Fibroblast of skin of back (primary cell): ENCODE measurements at places on chromosomes 5 and 9.

- peak; percentile 88 for DNase-seq
Measured at GRCh38 chr9:28212979-28213378, 639.7 kb upstream of the C9orf72 start.

DNA sequence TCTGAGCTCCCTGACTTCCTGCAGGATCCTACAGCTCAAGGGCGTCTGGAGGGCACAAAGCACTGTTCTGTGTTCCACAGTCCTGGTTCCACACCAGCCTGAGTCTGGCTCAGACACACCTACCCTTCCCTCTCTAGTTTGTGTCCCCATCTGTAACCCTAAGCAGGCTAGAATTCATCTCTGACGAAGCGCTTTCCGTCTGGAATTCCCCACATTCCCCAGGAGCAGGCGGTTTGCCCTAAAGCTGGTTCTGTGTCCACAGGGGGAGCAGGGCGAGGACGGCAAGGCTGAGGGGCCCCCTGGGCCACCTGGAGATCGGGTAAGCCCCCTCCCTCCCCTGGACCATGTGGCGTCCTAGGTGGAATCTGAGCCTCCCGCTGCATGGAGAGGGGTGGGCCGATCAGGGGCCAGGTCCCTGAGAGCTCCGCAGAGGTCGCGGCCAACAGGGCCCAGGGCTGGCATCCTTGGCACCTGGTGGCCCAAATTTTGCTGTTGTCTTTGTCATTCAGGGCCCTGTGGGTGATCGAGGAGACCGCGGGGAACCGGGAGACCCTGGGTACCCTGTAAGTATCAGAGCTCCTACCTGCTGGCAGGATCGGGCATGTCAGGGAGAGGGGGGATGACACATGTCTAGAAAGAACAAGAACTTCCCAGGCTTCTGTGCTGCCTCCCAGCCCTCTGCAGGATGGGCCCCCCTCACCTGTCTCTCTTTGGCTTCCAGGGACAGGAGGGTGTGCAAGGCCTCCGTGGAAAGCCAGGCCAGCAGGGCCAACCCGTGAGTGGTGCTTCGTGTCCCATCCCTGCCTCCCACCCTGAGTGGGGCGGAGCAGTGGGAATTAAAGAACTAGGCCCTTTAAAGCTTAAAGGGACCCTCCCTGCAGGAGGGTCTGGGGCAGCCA is 34.5 kb upstream of the ORM1 start:
- DNase-seq, result peak; percentile 85

GRCh38 chr5:158384535-158385481 is 525.9 kb upstream of the CLINT1 start:
- peak; percentile 99 for DNase-seq

GRCh38 chr5:77881528-77881927 is 105.4 kb upstream of the TBCA start:
- no peak for DNase-seq

DNA sequence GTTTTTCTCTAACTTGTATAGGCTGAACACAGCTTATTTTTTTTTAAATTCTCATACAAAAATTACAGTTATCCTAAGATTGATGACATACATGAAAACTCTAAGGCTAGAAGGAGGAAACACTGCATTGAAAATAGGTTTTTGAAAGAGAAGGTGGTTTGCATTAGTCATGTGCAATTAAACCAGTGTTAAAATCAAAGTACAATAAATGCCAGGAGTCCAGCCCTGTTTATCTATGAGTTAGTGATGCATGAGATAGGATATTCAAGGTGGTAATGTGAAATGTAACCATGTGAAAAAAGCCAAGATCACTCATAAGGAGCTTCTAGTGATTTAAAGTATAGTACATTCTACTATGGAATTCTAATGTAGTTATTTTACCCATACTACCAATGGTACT is 444.9 kb upstream of the CYLC2 start:
- no peak for DNase-seq

DNA sequence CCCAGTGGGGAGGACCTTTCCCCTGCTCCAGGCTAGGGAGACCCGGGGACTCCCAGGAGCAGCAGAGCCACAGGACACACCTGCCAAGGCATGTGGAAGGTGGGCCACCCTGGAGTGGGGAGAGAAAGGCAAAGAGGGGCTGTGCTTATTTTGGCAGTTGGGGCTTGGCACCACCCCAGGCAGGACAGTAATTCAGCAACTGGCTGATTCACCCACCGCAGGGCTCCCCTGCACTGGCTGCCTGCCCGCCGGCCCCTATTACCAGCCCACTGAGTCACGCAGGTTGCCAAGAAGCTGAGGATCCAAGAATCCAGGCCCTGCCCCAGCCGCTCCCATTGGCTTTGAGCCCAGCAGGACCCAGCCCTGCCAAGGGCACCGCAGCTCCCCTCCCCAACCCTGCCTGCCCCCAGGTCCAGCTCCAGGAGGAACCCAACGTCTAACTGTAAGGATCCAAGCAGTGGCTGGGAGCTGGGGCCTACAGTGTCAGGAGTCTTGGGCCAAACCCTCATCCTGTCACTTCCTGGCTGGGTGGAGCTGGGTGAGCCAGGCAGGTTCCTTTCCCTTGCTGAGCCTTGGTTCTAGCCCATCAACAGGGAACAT is 14.2 kb upstream of the RALGDS start:
- peak; percentile 87 for DNase-seq

DNA sequence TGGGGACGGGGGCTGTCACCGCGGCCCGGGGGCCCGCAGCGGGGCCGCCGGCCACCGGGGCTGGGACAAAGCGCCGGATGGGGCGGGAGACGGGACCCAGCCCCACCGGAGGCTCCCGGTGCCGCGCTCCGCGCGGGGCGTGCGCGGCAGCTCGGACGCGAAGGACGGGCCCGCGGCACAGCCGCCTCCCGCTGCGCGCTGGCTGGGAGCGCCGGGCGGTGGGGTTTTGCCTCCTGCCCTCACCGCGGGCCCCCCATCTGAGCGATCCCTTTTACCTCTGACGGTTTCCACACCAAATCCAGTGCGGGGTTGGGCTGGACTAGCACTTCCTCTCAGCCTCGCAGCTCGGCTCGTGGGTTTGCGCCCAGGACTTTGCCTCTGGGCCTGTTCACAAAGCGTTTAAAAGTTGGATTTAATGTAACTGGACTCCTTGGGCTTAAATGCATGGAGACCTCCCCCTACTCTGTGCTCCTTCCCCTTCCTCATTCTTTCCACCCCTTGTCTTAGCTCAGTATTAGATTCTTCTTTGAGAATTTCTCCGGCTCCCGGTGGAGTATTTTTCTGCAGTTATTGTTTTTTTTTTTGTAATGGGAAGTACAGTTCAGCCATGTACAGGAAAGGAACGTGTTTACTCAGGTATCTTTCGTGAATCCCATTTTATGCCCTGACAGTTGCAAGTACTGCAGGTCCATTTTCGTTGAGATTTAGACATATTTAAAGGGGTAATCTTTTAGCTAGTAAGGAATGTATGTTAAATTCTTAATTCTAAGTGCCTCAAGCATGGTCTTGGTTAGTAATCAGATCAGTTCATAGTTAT is 691 bp downstream of the FCHO2 start:
- peak; percentile 67 for DNase-seq

GRCh38 chr9:37719526-37719925 is 34.1 kb upstream of the TRMT10B start:
- no peak for DNase-seq

DNA sequence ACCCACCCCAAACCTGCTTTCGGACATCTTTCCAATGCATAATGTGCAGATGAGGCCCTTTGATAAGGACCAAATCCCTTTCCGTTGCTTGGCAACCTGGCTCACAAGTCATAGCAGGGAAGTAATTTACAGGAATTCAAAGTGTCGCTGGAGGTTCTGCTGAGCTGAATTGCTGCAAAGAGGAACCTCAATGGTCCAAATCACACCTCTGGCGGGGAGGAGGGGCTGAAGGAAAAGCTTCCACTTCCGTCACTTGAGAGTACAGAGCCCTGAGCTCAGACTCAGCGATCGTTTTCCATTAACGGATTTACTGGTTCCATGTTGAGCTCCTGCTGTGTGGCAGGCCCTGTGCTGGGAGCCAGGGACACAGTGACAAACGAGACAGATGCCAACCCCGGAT is 99.3 kb downstream of the KCNIP1 start:
- no peak for DNase-seq

GRCh38 chr5:72543365-72543764 is 36.2 kb upstream of the ZNF366 start:
- DNase-seq, result peak; percentile 92

DNA sequence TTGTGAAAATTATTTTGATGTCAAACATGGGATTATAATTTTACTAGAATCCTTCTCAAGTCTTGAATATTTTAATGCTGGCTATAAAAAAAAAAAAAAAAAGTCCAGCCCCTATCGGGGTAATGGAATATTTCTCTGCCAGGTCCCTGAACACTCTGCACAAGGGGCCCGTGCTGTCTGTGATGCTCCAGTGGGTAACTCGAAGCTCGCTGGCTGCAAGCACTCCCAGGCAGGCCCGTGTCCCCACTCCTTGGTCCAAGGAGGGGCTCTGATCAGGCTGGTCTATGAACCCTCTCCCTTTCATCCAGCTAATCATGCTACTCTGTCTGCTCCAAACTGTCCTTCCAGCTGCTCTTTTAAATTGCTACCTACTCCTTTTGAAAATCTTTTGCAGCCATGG is 180.8 kb downstream of the GAPVD1 start:
- DNase-seq, result no peak

GRCh38 chr9:14616188-14616982 is 76.8 kb downstream of the ZDHHC21 start:
- peak; percentile 62 for DNase-seq

DNA sequence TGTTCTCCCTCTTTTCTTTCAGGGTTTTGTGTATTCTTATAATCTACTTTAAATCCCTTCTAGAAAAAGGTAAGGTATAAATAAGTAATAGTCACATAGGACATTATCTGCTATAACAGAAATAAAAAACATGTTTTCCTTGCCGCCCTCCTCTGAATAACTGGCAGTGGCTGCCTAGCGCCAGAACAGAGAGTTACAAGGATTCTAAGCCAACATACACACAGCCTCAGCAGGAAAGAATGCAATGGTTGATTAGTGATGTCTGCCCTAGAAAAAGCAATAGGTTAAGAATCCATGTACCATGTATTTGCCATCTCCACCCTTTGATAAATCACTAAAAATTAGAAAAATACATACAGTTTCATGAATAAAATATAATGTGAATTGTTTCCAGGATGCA is 4.9 kb downstream of the MED27 start:
- DNase-seq, result peak; percentile 84

DNA sequence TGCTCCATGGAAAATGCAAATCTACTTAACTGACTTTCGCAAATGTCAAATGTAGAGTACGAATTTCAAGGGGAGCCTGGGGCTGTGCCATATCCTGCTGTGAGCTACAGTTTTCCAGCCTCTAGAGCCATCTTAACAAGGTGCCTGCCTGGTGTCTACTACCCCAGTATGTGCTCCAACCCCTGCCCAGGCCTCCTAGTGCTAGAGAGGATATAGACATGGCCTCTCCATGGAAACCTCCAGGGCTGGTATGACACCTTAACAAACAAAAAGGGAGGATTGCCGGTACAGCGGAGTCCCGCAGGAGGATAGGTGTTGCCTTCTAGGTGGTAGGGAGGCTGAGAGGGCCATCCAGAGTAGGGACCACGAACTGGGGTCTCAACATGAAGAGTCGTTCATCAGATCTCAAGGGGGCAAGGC is 13.6 kb upstream of the IL3 start:
- DNase-seq, result no peak
